ENCODE measurements at places on chromosomes 7 and 10.

- no peak for DNase-seq
Measured at GRCh38 chr10:132809232-132810140, 23.5 kb upstream of the NKX6-2 start.

DNA sequence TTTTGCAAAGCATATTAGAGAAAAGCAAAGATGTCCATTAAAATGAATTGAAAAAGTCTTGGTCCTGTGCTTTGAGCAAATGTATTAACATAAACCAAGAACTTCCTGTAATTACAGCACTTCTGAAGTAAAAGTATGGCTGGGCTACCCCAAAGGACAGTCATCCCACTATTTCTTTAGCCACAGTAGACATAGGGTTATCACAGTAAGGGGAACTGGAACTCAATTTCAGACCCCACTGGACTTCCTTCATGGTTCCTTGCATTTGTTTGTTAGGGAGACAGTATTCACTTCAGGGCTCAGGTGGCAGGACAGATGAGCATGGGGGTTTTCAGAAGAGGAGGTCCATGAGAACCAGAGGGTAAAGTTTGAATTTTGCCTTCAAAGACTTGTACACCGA, 203.1 kb upstream of the PDE1C start:
- DNase-seq = no peak

DNA sequence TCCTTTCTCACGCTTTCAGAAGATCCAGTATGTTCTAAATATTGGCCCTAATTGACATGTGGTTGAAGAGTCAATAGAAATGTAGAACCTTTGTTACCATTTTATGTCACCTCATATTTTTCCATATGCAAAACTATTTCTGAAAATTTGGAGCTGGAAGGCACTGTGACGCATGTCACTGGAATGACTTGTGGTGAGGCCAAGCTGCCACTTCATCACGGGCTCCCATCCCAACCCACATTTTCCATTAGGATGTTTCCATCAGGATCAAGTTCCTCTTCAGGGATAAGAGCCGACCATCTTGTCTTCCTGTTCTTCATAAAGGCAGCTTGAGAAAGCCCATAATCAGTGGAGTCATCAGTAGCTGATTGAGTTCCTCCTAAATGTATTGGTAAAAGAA, 1241.7 kb downstream of the GATA3 start:
- no peak for DNase-seq

DNA sequence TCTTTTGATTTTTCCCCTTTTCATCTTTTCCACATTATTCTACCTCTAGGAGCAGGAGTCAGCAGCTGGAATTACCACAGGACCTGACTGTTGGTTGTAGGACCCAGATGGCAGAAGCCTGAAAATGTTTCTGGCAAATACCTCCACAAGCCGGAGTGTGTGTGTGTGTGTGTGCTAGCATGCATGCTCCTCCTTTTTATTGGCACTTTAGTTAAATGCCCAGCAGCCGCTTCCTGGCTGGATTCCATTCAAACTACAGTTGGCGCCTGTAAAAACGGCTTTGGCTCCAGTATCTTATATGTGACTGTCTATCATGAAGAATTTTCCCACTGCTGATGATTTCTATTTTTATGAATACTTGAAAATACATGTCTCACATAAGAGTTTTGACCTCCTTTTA, 319.7 kb upstream of the SP4 start:
- no peak for DNase-seq

Data from T follicular helper cell (primary cell).